ENCODE measurements at places on chromosomes 11 and 22. TPM values are rescaled to one million over a fixed set of nuclear protein-coding genes. Genes with fewer than 3 reads are reported as not detected.

The P2RY2 gene
- not detected for total RNA-seq

The TECTA gene
- total RNA-seq, result 2.2 TPM

The DYNC2H1 gene
- total RNA-seq, result 56.1 TPM

The SLC15A3 gene
- total RNA-seq, result 2.0 TPM

The APOA5 gene
- not detected for total RNA-seq

All from temporal lobe (tissue), 4 donors.